Stomach (tissue), 19 donors: ENCODE measurements at places on chromosomes 7 and 10. TPM values are rescaled to one million over a fixed set of nuclear protein-coding genes. Genes with fewer than 3 reads are reported as not detected.

HOXA7 gene
- polyA plus RNA-seq: 7.9 TPM

OR9A2 gene
- polyA plus RNA-seq: not detected

C10orf105 gene
- not detected for polyA plus RNA-seq

GRCh38 chr7:14446829-14447228 is 455.7 kb downstream of the DGKB start:
- no peak overlapping the region for H3K4me3 ChIP-seq
- H3K27ac ChIP-seq: no peak overlapping the region
- H3K4me1 ChIP-seq: no peaks in the 10 kb centered on the region
- no peaks in the 10 kb centered on the region for H3K27me3 ChIP-seq

GRCh38 chr10:5935628-5936027 is 41.7 kb downstream of the IL15RA start:
- no peak overlapping the region for H3K27ac ChIP-seq
- H3K27me3 ChIP-seq: no peaks in the 10 kb centered on the region
- H3K36me3 ChIP-seq: peaks cover 38% of the 10 kb centered on the region
- no peak for DNase-seq
- H3K4me1 ChIP-seq: no peaks in the 10 kb centered on the region

DNA sequence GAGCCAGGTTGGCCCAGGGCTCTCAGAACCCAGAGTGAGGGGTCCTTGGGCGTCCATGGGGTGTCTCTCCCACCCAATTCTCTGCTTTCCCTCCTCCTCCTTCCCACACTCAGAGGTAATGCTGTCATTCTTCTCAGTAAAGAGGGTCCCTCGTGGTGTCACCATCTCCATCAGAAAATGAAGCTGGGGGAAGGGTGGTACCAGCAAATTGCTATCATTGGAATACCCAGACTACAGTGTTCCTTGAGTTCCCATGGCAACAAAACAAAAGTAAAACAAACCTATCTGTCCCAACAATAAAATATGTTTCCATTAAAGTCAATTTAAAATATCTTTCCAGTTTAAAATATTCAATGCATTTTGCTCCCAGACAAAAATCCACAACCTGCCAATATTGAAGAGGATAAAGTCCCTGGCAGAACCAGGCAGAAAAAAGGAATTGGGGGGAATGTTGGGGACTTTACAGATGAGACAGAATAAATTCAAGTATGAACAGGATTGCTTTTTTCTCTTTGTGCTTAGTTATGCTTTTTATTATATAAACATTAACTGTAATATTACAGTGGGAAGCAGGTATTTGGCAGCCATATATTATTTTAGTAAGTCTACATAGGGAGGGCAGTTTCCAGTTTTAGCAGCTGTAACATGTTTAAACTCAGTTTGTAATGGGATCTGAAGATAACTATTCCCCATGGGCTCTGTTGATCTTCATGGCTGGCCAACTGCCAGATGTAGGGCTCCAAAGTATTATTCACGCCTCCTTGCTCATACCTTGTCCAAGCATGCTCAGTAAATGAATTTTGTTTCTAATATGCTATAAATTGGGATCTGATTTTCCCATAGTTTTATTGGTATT is 182.1 kb downstream of the ARID5B start:
- peaks cover 46% of the 10 kb centered on the region for H3K36me3 ChIP-seq
- H3K27ac ChIP-seq: peak overlapping the region; percentile 82
- no peaks in the 10 kb centered on the region for H3K27me3 ChIP-seq
- peak; percentile 71 for DNase-seq
- no peak overlapping the region for H3K4me3 ChIP-seq
- peaks cover 31% of the 10 kb centered on the region for H3K4me1 ChIP-seq

- no peaks in the 10 kb centered on the region for H3K27me3 ChIP-seq
- no peak overlapping the region for H3K27ac ChIP-seq
- no peaks in the 10 kb centered on the region for H3K4me1 ChIP-seq
- H3K4me3 ChIP-seq: no peak overlapping the region
These were observed 184.8 kb downstream of the PTPN20 start for GRCh38 chr10:47095848-47096612.
